ENCODE measurements at places on chromosomes 12 and 14. TPM values are rescaled to one million over a fixed set of nuclear protein-coding genes. Genes with fewer than 3 reads are reported as not detected.

- no peak for DNase-seq
These were observed 14.5 kb upstream of the FLVCR2 start for GRCh38 chr14:75563931-75564330.

GRCh38 chr14:73747379-73748211 lies 33.4 kb upstream of the PNMA1 start:
- DNase-seq, result no peak

GRCh38 chr12:103548622-103549601 lies 38.2 kb upstream of the STAB2 start:
- no peak for DNase-seq

DNA sequence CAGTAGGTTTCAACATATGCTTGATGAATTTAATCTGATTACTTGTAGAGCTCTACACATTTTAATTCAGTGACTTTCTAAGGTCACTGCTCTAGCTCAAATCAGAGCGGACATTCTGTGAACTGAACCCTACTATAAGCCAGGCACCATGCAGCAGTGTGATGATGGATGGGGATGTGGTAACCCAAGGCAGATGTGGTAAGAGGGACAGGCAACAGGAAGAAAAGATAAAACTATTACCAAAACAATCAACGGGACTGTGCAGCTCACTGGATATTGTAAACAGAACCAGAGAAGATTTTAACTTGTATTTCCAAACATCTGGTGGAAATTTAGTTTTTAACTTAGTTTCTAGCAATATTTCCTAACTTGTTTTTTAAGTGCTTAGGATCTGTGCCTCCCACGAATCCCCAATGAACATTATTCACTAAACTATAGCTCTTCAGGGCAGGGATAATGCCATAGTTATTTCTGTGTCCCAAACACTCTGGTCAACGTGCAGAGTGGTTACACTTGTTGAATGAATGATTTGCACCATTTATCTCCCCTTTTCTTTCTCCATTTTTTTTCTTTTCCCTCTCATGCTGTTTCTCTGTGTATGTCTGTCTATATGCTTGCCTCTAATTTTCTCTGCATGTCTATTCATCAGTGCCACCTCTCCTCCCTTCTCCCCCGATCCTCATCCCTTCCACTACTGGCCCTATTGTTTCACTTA lies 3.0 kb downstream of the ERO1A start:
- DNase-seq, result no peak

GRCh38 chr12:86660488-86661147 lies 404.4 kb upstream of the MGAT4C start:
- no peak for DNase-seq

Gene CMTM5
- polyA plus RNA-seq, result 0.20 TPM
